ENCODE measurements at places on chromosomes 16 and 17.

GRCh38 chr17:32445497-32445896 lies 1.2 kb downstream of the PSMD11 start:
- no peak for DNase-seq

- DNase-seq, result no peak
Measured at GRCh38 chr17:49580981-49581647, 5.4 kb downstream of the NXPH3 start.

GRCh38 chr16:17590711-17591654 lies 120.2 kb upstream of the XYLT1 start:
- no peak for DNase-seq

GRCh38 chr16:30997725-30998711 lies 12.4 kb downstream of the STX1B start:
- DNase-seq, result no peak

DNA sequence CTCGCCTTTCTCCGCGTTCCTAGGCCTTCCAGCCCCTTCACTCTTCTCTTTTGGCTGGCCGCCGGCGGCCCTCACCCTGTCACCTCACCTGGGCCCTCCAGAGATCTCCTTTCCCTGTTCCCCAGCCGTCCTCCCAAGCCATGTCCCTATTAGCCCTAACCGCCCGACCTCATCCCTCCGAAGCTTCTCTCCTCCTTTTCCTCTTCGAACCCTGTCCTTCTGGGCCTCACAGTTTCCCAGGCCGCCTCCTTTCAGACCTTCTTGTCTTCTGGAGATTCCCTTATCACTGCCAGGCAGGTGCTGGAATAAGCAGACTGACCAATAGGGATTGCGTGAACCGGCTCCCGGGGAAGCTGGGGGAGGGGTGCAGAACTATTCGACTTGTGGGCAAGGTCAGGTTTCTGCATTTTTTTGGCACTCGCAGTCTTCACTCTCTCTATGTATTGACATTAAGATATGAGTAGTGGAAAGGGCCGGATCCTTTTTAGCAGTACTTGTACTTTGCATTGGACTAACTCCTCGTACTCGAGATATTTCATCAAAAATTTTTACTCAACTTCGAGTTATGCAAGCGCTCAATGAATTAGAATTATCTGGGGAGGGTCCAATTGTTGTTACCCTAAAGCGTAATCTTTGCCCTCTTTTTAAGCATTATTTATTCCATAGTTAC lies 690 bp downstream of the RHOT1 start:
- peak; percentile 33 for DNase-seq

- DNase-seq, result no peak
Measured at GRCh38 chr16:1666316-1666715, 11.8 kb upstream of the JPT2 start.

DNA sequence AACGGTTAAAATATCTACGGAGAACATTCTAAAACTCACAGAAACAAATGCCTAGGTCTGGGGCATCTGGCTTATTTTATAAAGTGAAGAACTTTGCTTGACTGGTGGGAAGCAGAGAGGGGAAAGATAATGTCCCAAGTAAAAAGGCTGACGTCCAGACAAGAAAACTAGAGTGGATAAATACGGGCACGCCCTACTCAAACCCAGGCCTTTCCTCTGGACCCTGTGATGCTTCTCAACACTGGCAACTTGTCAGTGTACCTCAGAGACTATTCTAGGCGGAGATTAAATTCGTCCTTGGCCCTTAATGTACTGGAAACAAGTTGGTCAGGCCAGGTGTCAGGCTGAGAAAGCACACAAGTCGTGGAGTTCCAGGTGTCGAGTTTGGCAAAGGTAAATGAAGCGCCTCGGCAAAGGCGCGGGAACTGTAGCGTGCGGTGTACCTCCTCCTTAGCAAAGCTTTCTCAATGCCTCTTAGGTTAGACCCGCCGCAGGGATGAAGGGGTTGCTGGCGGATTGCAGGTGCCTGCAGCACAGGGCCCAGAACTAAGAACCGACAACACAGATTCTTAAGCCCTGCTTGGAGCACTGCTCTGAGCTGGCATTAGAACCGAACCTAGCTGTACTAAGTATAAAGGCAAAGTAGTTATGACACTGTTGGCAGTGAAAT lies 668 bp upstream of the UNK start:
- DNase-seq, result no peak

DNA sequence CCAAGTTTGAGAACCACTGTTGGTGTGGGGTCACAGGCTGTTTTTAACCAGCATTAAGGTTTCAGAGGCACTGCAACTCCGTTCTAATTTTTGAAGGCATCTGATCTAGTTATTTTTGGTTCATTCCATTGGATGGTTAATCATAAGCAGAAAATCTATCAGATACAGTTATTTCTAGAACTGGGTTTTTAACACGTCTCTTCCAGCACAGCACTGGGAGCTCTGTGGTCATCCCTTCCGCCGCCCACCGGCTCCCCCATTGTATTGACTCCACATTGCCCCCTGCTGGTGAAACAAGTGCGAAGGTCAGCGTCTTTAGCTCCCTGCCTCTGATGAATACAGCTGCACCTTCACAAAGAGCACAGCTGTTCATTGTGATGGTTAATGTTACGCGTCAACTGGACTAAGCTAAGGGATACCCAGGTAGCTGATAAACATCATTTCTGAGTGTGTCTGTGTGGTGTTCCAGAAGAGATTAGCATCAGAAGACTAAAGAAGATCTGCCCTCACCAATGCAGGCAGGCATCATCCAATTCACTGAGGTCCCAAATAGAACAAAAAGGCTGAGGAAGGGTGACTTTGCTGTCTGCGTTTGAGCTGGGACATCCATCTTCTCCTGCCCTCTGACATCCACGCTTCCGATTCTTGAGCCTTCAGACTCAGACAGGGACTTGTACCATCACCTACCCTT lies 8.5 kb downstream of the CCL18 start:
- DNase-seq, result no peak

DNA sequence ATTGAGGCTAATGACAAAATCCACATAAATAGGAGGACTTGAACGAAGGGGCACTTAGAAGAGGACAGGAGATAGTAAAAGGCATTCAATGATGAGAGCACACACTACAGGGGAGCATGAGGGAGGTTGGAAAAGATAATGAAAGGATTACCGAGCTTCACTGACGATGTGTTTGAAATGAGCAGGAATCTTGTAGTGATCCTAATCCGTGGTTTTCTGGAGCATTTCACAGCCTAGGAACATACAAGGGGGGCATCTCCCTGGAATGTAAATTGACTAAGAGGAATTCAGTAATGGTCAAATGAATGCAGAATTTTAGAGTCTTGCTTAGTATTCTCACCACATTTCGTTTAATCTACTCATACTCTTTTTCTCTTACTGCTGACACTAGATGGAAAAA lies 5.2 kb downstream of the ATMIN start:
- no peak for DNase-seq

DNA sequence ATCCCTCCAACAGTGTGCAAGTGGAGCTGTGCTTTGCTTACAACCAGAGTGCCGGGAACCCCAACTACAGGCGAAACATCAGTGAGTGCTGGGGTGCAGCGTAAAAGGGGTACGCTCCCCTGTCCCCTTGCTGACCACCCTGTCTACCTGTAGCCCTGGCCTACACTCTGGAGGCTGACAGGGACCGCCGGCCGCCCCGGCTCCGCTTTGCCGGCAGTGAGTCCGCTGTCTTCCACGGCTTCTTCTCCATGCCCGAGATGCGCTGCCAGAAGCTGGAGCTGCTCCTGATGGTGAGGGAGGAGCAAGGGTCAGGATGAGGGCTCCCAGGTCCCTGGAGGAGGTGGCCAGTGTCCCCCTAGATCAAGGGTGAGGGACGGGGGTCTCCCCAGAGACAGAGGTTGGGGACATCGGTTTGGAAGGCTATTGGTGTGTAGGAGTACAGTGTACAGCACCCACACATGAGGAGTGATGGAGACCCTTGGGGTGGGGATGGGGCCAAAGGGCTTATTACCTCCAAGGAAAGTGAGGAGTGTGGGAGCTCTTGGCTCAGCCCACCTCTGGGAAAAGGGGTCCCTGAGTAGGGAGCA lies 19.6 kb upstream of the PDK2 start:
- DNase-seq, result no peak

DNA sequence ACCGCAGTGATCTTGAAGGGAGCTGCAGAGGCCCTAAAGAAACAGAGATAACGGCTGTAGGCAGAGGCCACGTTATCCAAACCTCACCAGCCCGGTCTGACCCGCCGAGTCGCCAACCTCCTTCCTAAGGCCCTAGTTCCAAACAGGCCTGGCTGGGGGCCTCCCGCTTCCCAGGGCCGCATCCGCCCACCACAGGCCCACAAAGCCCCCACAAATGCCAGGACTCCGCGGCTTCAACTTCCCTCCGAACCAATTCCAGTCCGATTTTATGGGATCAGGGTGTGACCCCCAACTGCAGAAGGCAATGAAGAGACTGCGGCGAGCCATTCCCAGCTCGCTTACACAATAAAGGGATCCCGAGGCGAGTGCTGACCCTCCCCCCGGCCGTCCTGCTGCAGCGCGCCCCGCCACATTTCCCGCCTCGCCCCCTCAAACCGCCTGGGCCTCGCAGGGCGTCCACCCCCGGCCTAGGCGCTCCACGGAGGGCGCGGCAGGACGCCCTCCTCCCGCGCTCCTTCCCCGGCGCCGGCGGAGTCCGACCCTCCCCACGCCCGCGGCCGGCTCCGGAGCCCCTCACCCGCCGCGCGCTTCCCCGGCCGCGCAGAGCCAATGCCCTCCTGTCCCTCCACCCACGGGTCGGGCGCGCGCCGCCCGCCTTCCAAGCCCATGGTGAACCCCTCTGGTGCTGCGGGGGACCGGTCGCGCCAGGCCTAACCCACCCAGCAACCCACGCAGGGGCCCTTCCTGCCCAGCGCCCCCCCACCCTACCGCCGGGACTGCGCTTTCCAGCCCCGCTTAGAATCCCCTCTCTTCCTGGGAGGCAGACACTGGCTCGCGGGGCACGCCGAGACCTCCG lies 926 bp downstream of the MYH10 start:
- no peak for DNase-seq

DNA sequence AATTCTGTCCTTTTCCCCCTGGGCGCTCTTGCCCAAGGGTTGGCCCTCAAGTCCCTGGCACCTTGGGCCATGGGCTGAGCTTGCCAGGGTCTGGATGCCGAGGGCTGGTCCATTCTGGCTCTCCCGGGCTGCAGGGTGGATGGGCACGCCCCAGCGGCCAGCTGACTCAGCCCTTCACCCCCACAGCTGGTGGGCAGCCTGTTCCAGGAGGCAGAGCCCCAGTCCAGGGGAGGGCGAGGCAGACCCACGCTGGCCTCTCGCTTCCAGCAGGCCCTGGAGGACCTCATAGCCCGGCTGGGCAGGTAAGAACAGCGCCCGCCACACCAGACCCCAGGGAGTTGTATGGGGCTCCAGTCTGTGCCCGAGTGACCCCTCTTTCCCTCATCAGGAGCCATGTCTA lies 15.0 kb downstream of the MYO15B start:
- no peak for DNase-seq

DNA sequence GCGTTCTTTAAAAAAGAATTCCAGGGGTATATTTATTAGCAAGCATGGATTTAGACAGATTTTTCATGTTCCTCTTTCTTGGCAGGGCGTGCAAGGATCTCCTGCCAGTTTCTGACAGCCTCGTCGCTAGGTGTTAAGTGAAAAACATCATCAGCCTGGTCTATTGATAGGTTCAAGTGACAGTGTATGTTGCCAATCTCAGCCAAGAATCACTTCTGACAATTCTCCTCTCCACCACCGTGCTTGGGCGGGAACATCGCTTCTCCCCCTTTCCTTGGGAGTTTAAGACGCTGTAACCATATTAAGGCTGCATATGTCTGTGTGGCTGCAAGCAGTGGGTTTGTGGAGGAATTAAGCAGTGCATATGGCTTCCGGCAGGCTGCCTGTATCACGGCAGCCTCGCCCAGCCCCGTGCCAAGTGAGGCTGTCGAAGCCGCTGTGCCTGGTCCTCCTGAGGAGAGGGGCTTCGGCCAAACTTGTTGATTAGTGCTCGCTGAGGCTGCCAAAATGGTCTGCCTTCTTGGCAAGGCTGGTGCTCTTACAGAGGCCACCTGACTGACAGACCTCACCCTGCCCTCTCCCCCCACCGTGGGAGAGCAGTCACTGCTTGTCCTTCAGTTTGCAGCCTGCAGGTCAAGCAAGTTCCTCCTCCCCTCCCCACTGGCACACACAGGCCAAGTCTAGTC lies 132.2 kb upstream of the MPHOSPH6 start:
- no peak for DNase-seq

GRCh38 chr16:28531777-28532744 lies 6.7 kb downstream of the NUPR1 start:
- DNase-seq, result no peak

DNA sequence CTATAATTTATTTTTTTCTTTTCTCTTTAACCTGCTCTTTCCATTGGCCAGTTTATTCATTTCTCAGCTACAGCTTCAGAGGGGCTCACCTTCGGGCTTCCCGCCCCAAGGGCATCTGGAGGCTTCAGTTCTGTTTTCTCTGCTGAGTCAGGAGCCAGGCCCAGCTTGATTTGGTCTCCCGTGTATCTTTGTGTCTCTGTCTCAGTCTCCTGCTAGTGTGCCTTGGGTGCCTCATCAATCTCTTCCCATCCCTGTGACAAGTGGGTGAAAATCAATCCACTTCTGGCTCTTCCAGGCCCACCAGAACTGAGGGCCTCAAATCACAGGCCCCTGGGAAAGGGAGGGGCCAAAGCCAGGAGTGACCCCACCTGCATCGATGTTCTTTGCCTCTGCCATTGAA lies 72.1 kb downstream of the CCDC182 start:
- no peak for DNase-seq

- DNase-seq, result no peak
Measured at GRCh38 chr16:88468275-88469129, 15.4 kb downstream of the ZFPM1 start.

DNA sequence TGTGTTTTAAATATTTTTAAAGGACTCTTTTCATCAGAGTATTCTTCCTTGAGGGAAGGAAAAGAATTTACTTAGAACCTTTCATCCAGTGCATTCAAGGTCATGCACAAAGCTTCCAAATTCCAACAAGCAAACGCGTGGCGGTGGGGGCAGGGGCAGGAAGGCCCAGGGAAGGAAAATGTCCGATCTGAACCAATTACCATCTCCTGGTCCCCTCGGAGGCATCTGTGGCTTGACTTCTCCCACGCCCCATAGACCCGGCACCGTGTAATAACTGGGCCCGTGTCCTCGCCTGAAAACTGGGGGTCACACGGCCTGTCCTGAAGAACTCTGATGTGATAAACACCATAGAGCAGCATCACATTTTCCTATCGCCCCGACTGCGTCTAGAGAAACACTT lies 18.3 kb downstream of the MEAK7 start:
- no peak for DNase-seq

DNA sequence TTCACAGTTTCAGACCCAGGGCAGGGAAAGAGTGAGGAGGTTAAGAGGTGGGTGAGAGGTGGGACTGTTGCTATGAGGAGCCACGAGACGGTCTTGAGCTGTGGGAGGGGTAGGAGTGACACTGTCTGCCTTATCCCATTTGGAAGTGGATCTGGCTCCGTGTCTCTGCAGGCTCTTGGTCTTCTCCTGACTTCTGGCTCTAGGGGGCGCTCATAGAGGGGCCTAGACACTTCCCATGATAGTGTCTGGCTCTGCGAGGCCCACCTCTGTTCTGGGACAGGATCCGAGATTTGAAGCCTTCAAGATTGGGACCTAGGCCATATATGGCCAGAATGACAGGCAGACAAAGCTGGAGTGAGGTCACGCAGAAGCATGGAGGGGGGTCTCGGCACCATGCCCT lies 204.5 kb downstream of the GSG1L start:
- no peak for DNase-seq

Measured in NCI-H187 (cell line).